CD8-positive, alpha-beta memory T cell (primary cell): ENCODE measurements at places on chromosomes 11 and 22.

- H3K4me3 ChIP-seq: no peak overlapping the region
- no peak for DNase-seq
- H3K27ac ChIP-seq: no peak overlapping the region
- H3K27me3 ChIP-seq: no peaks in the 10 kb centered on the region
- peaks cover 18% of the 10 kb centered on the region for H3K4me1 ChIP-seq
These were observed 2.5 kb upstream of the CENPM start for GRCh38 chr22:41949297-41949965.

- DNase-seq: no peak
- H3K36me3 ChIP-seq: no peaks in the 10 kb centered on the region
- peaks cover 5% of the 10 kb centered on the region for H3K4me1 ChIP-seq
- no peaks in the 10 kb centered on the region for H3K27me3 ChIP-seq
- no peak overlapping the region for H3K4me3 ChIP-seq
- H3K27ac ChIP-seq: no peak overlapping the region
These were observed 160.9 kb upstream of the MTMR2 start for GRCh38 chr11:96084610-96085318.

DNA sequence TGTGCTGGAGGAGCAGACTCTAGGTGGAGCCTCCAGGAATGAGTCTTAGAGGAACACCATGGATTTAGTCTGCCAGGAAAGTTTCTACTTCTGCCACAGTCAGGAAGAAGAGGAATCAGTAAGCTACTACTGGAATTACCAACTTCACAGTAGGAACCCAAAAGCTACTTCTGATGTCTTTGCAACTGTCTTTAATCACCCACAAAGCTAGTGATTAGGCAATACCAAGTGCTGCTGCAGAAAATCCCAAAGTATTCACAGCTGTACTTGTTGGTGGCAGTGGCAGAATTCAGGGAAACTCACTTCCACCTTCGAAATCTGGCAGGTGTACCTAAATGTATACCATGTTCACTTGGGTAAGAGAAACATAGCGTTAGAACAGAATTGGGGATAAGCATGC lies 264.5 kb upstream of the SORL1-AS1 start:
- H3K27ac ChIP-seq: no peak overlapping the region
- H3K36me3 ChIP-seq: no peaks in the 10 kb centered on the region
- H3K4me1 ChIP-seq: no peaks in the 10 kb centered on the region
- no peak for DNase-seq
- H3K27me3 ChIP-seq: no peaks in the 10 kb centered on the region

DNA sequence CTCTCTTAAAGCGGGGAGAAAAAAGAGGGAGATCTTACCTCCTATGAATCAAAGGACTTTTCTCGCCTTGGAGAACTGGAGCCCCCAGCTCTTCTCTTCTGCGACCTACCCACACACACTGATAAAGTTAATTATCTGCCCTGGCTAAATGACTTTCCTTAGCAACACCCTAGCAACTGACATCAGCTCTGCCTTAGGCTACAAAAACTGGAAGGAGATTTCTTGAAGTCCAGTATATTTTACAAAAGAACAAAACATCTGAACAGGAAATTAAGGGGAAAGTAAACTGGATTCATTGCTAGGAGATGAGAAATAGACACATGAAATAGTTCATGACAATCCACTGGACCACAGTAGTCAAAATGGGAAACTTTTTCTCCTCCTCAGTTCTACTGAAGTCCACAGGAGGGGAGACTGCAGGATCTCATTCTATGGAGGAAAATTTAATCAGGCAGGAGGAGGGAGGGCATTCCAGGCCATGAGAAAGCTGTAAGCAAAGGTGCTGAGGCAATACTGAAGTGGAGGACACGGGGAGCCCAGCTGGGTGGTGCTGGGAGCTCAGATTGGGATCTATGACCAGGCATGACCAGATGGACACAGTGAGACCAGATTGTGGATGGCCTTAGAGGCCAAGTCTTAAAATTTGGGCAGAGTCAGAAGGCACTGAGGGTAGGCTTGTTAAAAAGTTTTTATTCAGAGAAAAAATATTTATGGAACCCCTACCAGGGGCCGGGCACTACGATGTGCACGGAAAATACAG lies 3.7 kb upstream of the SPON1 start:
- no peak overlapping the region for H3K27ac ChIP-seq
- H3K27me3 ChIP-seq: peaks cover 24% of the 10 kb centered on the region
- no peak overlapping the region for H3K4me3 ChIP-seq
- no peaks in the 10 kb centered on the region for H3K36me3 ChIP-seq
- no peak for DNase-seq

GRCh38 chr11:11821899-11822298 lies 19.9 kb upstream of the USP47 start:
- H3K36me3 ChIP-seq: no peaks in the 10 kb centered on the region
- H3K27ac ChIP-seq: no peak overlapping the region
- no peak overlapping the region for H3K4me3 ChIP-seq
- DNase-seq: no peak
- no peaks in the 10 kb centered on the region for H3K4me1 ChIP-seq
- H3K27me3 ChIP-seq: no peaks in the 10 kb centered on the region

GRCh38 chr22:17769716-17770082 lies 4.6 kb downstream of the BID start:
- H3K27ac ChIP-seq: no peak overlapping the region
- no peak overlapping the region for H3K4me3 ChIP-seq
- no peak for DNase-seq
- H3K4me1 ChIP-seq: peaks cover 41% of the 10 kb centered on the region
- H3K36me3 ChIP-seq: no peaks in the 10 kb centered on the region
- no peaks in the 10 kb centered on the region for H3K27me3 ChIP-seq

- H3K4me3 ChIP-seq: no peak overlapping the region
- DNase-seq: no peak
- H3K4me1 ChIP-seq: no peaks in the 10 kb centered on the region
- H3K27ac ChIP-seq: no peak overlapping the region
- H3K36me3 ChIP-seq: no peaks in the 10 kb centered on the region
These were observed 4.6 kb downstream of the OR4C45 start for GRCh38 chr11:50037251-50037650.

GRCh38 chr11:71425860-71426259 lies 22.3 kb downstream of the DHCR7 start:
- H3K4me1 ChIP-seq: no peaks in the 10 kb centered on the region
- no peaks in the 10 kb centered on the region for H3K27me3 ChIP-seq
- H3K36me3 ChIP-seq: no peaks in the 10 kb centered on the region
- no peak overlapping the region for H3K27ac ChIP-seq

GRCh38 chr11:86952221-86952875 lies 2.8 kb downstream of the FZD4 start:
- no peak overlapping the region for H3K27ac ChIP-seq
- DNase-seq: no peak
- peaks cover 5% of the 10 kb centered on the region for H3K4me1 ChIP-seq
- H3K4me3 ChIP-seq: no peak overlapping the region
- H3K36me3 ChIP-seq: no peaks in the 10 kb centered on the region

- no peaks in the 10 kb centered on the region for H3K27me3 ChIP-seq
- H3K4me3 ChIP-seq: no peak overlapping the region
- no peaks in the 10 kb centered on the region for H3K4me1 ChIP-seq
- H3K27ac ChIP-seq: no peak overlapping the region
- H3K36me3 ChIP-seq: no peaks in the 10 kb centered on the region
These were observed 123.6 kb downstream of the ARL14EP start for GRCh38 chr11:30446520-30446919.

DNA sequence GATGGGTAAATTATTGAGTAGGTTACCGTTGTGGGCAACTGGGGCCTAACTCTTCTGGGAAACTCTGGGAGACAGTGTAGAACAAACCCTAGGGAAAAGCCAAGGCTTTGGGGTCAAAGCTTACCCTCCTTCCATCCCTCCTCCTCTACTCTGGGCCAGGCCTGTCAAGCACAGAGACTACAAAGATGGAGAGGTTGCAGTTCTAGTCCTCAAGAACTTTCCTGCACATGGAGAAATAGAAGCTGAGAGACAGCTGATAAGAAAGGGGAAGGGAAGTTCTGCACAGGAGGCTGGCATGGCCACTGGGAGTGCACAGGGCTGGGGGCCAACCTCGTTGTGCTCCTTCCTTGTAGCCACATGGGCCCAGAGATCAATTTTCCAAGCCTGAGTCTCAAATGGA lies 67.2 kb upstream of the ALX4 start:
- H3K36me3 ChIP-seq: no peaks in the 10 kb centered on the region
- H3K4me1 ChIP-seq: no peaks in the 10 kb centered on the region
- H3K27ac ChIP-seq: no peak overlapping the region
- no peak overlapping the region for H3K4me3 ChIP-seq
- no peaks in the 10 kb centered on the region for H3K27me3 ChIP-seq

- H3K27me3 ChIP-seq: no peaks in the 10 kb centered on the region
- no peak overlapping the region for H3K27ac ChIP-seq
- H3K36me3 ChIP-seq: no peaks in the 10 kb centered on the region
- H3K4me1 ChIP-seq: no peaks in the 10 kb centered on the region
- no peak overlapping the region for H3K4me3 ChIP-seq
- DNase-seq: no peak
These were observed 41.9 kb upstream of the WNT11 start for GRCh38 chr11:76248210-76248609.

DNA sequence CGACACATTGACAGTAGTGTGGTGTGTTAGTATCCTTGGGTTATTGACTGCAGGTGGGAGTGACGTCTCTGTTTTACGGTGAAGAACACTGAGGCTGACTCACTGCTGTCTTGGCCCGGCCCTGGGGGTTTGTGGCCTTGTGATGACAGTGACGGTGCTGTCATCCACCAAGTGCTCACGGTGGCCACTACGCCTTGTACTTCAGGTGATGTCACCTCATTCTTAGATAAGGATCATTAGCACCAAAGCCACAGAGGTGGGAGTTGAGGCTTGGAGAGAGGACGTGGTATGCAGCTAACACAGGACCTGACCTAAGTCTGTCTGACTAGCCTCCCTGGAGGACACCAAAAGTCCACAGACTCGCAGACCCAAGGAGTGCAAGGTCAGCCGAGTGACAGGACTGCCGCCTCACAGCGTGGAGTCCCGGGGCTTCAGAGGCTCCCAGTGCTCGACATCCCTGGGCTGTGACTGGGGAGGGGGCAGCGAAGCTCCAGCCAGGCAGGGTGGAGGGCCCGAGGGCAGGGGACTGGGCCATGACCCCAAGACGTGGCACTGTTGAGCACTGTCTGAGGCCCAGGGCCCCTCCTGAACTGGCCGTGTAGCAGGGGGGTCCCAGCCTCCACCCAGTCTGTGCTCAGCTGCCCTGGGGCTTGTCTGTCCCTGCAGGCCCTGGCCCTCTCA lies 56.5 kb downstream of the NAT10 start:
- H3K27ac ChIP-seq: no peak overlapping the region
- H3K36me3 ChIP-seq: no peaks in the 10 kb centered on the region
- no peak overlapping the region for H3K4me3 ChIP-seq
- DNase-seq: no peak

DNA sequence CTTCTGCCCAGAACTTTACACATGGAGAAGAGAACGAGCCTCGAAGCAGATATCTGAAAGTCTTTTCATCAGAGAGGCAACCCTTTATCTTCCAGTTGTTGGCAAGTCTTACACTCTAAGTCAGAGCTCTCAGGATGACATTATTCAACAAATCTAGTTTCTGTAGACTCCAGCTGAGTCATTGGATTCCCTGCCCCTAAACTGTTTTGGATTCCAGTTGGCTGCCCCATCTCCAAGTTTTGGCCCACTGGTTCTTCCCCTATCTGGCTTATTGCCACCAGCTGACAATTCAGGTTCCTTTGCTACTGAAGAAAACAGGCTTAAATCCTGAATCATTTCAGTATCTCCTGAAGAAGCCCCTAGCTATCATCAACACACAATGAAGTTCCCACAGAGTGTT lies 14.2 kb downstream of the SAAL1 start:
- H3K27me3 ChIP-seq: no peaks in the 10 kb centered on the region
- DNase-seq: no peak
- H3K4me3 ChIP-seq: no peak overlapping the region
- H3K4me1 ChIP-seq: no peaks in the 10 kb centered on the region
- no peak overlapping the region for H3K27ac ChIP-seq

DNA sequence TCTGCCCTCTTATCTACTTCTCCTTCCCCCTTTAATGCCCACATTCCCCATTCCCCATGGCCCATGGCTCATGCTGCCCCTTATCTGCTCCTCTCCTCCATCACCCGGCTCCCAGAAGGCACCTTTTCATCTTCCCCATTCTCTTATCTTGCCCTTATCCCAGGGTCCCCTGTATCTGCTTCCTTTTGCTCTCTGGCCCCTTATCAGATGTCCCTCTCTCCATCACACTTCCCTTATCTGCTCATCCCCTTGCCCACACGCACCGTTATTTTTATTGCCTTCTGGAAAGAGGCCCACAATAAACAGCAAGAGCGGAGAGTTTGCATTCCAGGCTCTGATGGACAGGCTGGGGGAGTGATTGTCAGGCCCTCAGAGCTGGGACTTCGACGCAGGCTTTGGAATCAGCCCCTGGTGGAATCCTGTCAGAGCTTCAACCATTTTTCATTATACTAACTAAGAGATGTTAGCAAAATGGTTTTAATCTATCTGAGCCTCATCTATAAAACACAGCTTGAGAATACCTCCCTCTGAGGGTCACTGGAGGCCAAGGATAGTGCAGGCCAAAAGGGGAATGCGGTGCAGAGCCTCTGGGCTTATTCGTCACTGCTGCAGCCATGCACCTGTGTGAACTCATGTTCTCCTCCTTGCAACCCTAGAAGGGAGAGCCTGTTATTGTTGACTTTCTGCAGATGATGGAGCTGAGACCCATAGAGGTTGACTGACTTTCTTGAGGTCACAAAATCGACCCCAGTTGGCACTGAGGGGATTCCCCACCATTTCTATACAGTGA lies 37.0 kb upstream of the LRRC55 start:
- H3K27ac ChIP-seq: no peak overlapping the region
- no peak overlapping the region for H3K4me3 ChIP-seq
- no peak for DNase-seq
- H3K27me3 ChIP-seq: no peaks in the 10 kb centered on the region
- no peaks in the 10 kb centered on the region for H3K36me3 ChIP-seq

DNA sequence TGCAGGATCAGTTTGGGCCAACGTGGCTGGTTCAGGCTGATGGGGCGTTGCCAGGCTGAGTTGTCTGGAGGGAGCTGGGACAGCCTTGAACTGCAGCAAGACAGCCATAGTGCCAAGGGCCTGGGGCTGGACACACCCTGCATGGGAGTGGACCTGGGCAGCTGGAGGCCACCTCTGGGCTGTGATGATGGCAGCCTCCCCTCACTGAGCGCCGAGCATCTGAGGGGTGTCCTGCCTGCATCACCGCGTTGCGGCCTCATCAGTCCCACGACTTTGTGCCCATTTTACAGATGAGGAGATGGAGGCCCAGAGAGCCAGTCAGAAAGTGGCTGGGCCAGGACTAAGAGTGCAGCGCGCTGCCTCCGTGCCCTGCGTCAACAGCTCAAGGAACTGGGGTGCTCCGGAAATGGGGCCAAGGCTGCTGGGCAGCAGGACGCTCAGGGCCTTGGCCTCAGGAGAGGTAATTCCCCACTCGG lies 590 bp upstream of the TSPO start:
- no peaks in the 10 kb centered on the region for H3K27me3 ChIP-seq
- no peaks in the 10 kb centered on the region for H3K36me3 ChIP-seq
- H3K4me3 ChIP-seq: peak overlapping the region; percentile 52
- H3K27ac ChIP-seq: peak overlapping the region; percentile 33
- H3K4me1 ChIP-seq: peaks cover 12% of the 10 kb centered on the region

GRCh38 chr11:59273373-59273841 lies 60.7 kb upstream of the MPEG1 start:
- peak; percentile 7 for DNase-seq
- no peaks in the 10 kb centered on the region for H3K27me3 ChIP-seq
- no peaks in the 10 kb centered on the region for H3K36me3 ChIP-seq
- no peak overlapping the region for H3K27ac ChIP-seq
- H3K4me3 ChIP-seq: no peak overlapping the region
- H3K4me1 ChIP-seq: peaks cover 19% of the 10 kb centered on the region

- no peak overlapping the region for H3K4me3 ChIP-seq
- no peaks in the 10 kb centered on the region for H3K36me3 ChIP-seq
These were observed 471.5 kb downstream of the LRRC4C start for GRCh38 chr11:40987776-40988435.
